ENCODE measurements at places on chromosomes 16 and 17.

GRCh38 chr16:1469693-1470201, 5.1 kb downstream of the CLCN7 start:
- DNase-seq: no peak

GRCh38 chr17:382644-383533, 30.3 kb upstream of the RPH3AL start:
- DNase-seq: no peak

GRCh38 chr17:4162775-4163466, 19.9 kb downstream of the CYB5D2 start:
- DNase-seq: no peak

- DNase-seq: no peak
Observed at GRCh38 chr16:27389272-27389961, 12.6 kb upstream of the IL21R start.

DNA sequence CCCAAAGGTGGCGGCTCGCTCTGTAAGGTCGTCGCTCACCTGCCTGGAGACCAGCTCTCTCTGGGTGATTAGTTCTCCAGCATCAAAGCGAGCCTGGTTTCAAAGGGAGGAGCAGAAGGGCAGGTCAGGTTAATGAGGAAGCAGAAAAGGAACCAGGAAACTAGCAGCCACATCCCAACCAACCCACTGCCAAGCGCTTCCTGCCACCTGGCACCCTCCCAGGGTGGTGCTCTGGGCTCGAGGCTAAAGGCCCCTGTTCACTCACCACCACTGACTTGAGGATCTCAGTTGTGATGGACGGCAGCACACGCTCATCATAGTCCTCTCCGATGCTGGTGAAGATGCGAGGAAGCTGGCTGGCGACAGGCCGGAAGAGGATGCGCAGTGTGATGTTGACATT, 5.6 kb downstream of the PHB1 start:
- no peak for DNase-seq
